ENCODE measurements at places on chromosomes 3 and 15.
A peak's percentile ranks its signal among the peaks of the same experiment; 100 is the strongest.

DNA sequence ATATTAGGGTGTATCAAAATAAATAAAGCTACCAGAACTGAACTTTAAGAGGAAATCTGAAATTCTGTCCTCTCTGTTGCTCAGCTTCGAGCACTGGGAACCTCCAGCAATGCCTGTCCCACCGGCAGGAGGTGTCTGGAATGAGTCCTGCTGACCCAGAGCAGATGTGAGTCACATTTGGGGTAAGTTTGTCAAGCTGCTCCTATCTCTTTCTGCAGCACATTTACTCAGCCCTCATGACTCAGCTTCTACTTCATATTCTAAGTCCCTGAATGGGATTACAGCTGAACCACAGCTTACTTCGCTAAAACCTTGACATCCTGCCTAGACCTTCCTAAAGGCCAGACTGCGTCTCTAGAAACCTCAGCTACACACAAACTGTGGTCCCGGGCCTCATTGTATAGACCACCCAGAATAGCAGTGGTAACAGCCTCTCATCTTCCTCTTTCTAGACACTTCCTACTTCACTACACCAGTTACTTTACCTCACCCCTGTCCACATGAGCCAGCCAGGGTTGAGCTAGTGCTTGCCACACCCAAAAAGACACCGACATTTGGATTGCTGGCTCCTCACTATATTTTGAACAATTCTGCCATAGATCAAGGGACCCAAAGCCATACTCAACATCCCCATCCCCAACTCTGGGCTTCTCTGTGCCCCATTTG is 109.6 kb upstream of the TMCO5A start:
- DNase-seq: no peak

DNA sequence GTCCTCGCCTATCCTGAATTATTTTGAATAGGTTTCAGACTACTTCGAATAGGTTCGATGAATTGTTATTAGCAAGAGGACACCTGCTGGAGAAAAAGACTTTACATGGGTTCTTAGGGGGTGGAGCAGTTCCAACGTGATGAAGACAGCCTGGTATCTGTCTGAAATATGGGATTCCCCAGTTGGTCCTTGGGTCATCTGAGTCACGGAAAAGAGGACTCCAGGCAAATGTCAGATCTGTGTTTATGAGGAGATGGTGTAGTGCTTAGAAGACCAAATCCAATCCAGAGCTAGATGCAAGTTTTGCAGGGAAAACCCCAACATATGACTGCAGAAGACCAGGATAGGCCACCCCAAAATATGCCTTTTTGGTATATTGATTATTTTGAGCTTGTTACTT is 98.9 kb upstream of the IGSF10 start:
- DNase-seq: no peak

- DNase-seq: no peak
Observed at GRCh38 chr3:120684896-120685295, 2.9 kb upstream of the HGD start.

DNA sequence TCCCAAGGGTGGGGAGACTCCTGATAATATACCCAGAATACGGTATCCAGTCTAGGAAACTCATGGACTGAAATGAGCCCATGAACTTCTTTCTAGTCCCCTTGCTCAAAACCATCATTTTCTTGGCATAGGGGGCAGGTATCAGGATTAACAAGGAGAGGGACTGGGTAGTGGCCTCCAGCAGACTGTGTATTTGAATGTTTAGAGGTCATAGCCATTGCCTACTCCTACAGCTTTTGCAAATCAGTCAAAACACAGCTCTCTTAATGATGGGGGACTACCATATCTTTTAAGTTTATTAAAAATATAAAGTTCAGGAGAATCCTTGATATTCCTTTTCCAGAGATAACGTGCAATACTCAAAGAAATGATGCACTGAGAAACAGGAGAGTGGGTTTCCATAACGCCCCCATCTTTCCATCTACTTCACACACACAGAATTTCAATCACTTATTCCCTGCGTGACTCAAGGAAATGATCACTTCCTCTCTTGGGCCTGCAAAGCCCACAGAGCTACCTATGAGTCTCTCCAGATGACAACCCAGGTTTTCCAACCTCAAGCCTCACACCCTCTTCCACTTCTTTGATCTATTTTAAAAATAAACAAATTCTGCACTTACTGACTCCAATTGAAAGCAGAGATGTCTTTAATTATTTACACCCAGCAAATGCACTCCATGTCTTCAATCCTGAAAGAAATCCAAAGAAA is 584.0 kb upstream of the LMCD1 start:
- DNase-seq: no peak

DNA sequence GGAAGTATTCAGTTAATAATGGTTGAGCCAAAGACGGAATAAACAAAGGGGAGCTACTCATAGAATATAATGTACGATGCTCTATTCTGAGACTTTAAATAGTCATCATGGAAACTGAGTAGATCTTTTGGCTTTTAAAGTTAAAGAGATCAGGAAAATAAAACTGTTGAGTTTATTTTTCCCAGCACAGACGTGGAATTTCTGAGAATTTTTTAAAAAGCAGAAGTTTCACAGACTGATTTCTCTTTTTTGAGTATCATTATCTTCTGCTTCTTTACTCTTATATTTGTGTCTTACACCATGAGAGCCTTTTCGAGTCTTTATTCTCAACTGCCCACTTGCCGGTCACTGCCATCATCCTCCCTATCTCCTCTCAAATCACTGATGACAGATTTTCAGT is 13.2 kb downstream of the P2RY14 start:
- DNase-seq: no peak

GRCh38 chr3:125194061-125194848 is 18.3 kb downstream of the SLC12A8 start:
- no peak for DNase-seq

GRCh38 chr3:138451595-138452162 is 17.3 kb downstream of the ESYT3 start:
- DNase-seq: no peak

GRCh38 chr3:148659512-148659911 is 38.2 kb upstream of the AGTR1 start:
- DNase-seq: no peak

- no peak for DNase-seq
Observed at GRCh38 chr3:39279745-39280517, at the start of gene CX3CR1. Gene CX3CR1, minus strand, starts transcription at chr3:39280036. Its CDS starts 13,527 bp downstream, at chr3:39266509.

- no peak for DNase-seq
Observed at GRCh38 chr15:96187341-96188305, 142.9 kb upstream of the NR2F2 start.

- no peak for DNase-seq
Observed at GRCh38 chr15:74458473-74458872, 2.5 kb downstream of the UBL7 start.

- DNase-seq: no peak
Observed at GRCh38 chr3:19392150-19392549, 243.8 kb downstream of the KCNH8 start.

DNA sequence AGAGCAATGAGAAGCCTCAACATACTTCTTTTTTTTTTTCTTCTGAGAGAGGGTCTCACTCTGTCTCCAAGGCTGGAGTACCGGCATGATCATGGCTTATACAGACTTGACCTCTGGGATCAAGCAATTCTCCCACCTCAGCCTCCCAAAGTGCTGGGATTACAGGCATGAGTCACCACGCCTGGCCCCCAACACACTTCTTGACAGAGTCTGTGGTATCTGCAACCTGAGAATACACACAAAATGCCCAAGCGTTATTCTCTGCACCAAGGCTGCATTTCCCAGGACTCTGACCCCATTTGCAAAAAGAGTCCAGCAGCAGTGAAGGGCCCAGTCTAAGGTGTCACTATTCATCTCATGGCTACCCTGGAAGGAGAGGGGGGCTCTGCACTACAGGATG is 42.7 kb upstream of the BLM start:
- no peak for DNase-seq

DNA sequence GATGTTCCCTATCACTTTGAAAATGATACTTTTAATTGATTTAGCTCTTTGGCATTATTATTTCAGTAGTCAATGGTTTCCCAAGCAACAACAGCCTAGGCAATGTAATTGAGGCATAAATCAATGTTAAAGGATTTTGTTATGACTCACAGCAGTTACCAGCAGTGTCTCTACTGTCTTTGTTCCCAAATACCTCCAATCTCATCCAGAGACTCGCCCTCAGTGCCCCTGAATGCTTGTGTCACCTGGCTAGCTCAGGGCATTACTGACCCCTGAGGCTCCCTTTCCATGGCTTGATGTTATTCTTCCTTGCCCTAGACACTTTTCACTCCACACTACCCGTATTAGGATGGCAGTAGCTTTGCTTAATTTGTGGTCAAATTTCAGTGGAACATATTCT is 227.2 kb downstream of the SQOR start:
- DNase-seq: no peak

GRCh38 chr3:40128166-40128565 is 181.3 kb upstream of the EIF1B start:
- DNase-seq: no peak

GRCh38 chr3:141909408-141909807 is 33.0 kb downstream of the ATP1B3 start:
- DNase-seq: no peak

DNA sequence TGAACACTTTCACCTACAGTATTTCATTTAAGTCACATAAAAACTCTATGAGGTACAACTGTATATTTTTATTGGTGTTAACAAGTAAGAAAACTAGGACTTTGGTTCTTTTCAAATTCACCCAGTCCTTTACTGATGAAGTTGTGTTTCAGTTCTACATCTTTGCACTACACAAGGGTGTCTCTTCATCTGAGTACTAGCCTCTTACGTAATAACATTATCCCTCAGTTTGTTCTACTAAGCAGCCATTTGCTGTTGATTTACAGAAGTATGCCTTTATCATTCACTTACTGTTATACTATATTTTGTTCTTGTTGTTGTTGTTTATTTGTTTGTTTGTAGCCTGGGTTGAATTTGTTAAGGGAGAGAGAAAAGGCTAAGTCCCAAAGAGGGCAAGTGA is 311.9 kb downstream of the PLOD2 start:
- DNase-seq: no peak

DNA sequence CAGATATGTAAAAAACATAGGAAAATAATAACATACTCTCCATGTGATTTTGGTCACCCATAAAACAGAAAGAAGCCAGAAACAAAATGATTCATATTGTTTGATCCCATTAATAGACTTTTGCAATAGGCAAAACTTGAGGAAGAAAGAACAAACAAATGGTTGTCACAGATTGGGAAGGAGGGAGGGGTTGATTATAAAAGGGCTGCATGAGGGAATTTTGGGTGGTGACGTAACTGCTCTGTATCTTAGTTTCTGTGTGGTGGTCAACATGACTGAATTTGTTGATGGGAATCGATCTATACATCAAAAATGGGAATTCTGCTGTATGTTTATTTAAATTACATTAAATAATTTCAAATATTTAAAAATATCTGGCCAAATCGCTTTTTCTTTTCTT is 86.3 kb downstream of the P3H2 start:
- DNase-seq: no peak

DNA sequence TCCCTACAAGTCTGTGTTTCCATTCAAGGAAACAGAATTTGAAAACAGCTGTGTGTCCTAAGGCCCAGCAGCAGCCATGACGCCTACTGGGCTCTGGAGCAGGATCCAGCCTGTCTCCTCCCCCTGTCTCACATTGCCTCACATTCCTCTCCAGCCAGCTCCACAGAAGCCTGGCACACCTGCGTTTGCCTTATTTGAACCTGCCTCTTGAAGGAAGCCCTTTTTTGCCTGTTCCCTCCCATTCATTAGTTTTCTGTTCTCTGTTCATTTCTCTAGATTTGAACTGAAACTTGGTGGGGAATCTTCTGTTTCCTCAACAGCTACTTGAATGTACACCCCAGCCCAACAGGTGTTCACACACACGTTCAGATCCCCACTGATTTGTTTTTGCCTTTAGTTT is 890.5 kb downstream of the TUSC7 start:
- no peak for DNase-seq

GRCh38 chr3:105401691-105402149 is 35.0 kb downstream of the ALCAM start:
- DNase-seq: no peak

DNA sequence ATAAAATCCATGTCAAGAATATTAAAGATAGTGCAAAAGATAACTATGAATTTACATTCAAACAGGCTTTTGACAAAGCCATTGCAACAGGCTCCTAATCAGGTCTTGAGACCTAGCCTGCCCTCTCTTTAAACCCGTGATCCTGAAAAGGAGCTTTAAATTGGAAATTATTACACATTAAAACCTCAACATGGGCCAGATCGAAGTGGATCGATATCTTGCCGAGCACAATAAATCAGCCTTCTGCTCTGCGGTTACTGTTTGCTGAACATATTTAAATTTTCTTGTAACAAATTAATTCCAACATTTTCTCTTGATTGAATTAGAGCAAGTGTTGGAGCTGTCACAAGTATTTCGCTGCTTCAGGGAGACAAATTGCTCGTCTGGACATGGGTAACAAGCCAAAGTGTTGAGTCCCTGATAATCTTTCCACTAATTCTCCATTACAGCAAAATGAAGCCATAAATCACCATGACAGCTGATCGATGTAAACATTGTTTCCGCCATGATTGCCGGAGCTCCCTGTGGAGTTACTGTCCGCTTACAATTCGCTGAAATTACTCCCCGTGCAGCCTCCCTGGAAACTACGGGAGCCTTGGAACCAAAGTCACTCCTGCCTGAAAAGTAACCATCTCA is 47.6 kb downstream of the SHOX2 start:
- no peak for DNase-seq

- peak; percentile 4 for DNase-seq
Observed at GRCh38 chr3:126546549-126547239, 12.0 kb downstream of the C3orf22 start.

DNA sequence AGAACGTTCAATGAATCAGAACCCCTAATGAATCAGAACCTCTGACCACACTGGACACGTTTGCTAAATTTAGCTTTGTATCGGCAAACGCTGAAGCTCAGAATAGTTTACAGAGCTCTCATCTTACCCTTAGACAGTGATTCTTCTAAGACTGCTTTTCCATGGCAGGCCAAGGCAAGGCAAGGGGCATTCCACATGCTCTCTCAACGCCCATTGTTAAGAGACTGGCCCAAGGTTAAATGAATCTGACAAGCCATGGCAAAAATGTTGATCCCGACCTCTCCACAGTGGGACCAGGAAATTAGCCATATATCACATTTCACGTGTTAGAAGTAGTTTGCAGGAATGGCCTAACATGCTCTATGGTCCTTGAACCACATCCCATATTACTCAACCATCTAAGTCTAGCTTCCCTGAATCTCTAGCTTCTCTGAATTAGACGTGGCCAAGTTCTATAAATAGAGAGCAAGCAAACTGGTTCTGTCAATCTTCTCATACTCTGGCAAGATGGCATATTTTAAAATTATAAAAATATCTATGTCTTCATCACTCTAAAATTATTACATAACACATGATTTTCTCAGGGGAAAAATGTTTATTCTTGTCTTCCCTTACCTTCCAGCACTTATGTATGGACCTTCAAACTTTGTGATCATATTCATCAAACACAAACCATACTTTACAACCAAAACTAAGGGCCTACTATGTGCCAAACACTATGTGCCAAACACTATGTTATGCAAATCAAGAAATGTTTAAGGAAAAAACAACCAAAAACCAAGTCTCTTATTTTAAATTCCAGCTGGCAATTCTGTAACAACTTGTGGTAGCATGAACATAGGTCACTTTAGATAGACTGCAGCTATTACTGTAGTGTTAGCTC is 54.3 kb downstream of the AAGAB start:
- DNase-seq: no peak

Data from femur (tissue), 1 donor.